ENCODE measurements at places on chromosomes 1 and 21. TPM values are rescaled to one million over a fixed set of nuclear protein-coding genes. Genes with fewer than 3 reads are reported as not detected.

The GRHL3 gene
- total RNA-seq, result not detected

DNA sequence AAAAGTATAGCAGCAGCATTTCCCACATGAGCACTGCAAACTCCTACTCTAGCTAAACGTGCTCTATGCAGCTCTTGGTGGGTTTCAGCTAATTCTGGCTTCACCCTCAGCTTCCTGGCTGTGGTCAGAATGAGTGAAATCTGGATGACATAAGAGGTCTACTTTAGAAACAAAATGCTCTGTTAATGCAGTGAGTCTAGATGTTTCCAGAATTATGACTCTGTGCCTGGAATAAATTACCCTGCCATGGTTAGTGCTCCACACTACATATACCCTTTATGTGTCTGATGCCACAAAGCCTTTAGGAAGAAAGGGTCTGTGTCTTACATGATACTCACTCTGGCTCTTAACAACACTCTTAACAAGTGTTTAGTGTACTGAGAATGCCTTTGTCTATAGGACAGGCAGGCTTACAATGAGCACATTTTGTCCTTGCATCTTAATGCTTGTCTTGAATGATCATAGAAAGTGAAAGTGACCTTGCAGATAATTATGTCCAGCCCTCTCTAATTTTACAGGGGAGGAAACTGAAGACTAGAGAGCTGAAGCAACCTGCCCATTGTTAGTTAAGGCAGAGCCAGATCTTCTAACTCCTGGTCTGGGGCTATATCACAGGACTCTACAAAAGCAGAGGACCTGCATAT, 9.2 kb downstream of the S100A10 start:
- peaks cover 72% of the 10 kb centered on the region for H3K36me3 ChIP-seq
- H3K27me3 ChIP-seq, result no peaks in the 10 kb centered on the region
- peak; percentile 81 for DNase-seq
- H3K27ac ChIP-seq, result peak overlapping the region; percentile 92
- H3K4me1 ChIP-seq, result peaks cover 53% of the 10 kb centered on the region

The CELA3B gene
- not detected for total RNA-seq

- DNase-seq, result peak; percentile 69
- no peak overlapping the region for H3K4me3 ChIP-seq
- no peaks in the 10 kb centered on the region for H3K27me3 ChIP-seq
- H3K4me1 ChIP-seq, result peaks cover 10% of the 10 kb centered on the region
These were observed 102.7 kb downstream of the LYST start for GRCh38 chr1:235763962-235764361.

- no peaks in the 10 kb centered on the region for H3K4me1 ChIP-seq
- H3K27ac ChIP-seq, result no peak overlapping the region
- DNase-seq, result no peak
- H3K36me3 ChIP-seq, result no peaks in the 10 kb centered on the region
- H3K27me3 ChIP-seq, result no peaks in the 10 kb centered on the region
These were observed 269.4 kb downstream of the HHIPL2 start for GRCh38 chr1:222278501-222278900.

DNA sequence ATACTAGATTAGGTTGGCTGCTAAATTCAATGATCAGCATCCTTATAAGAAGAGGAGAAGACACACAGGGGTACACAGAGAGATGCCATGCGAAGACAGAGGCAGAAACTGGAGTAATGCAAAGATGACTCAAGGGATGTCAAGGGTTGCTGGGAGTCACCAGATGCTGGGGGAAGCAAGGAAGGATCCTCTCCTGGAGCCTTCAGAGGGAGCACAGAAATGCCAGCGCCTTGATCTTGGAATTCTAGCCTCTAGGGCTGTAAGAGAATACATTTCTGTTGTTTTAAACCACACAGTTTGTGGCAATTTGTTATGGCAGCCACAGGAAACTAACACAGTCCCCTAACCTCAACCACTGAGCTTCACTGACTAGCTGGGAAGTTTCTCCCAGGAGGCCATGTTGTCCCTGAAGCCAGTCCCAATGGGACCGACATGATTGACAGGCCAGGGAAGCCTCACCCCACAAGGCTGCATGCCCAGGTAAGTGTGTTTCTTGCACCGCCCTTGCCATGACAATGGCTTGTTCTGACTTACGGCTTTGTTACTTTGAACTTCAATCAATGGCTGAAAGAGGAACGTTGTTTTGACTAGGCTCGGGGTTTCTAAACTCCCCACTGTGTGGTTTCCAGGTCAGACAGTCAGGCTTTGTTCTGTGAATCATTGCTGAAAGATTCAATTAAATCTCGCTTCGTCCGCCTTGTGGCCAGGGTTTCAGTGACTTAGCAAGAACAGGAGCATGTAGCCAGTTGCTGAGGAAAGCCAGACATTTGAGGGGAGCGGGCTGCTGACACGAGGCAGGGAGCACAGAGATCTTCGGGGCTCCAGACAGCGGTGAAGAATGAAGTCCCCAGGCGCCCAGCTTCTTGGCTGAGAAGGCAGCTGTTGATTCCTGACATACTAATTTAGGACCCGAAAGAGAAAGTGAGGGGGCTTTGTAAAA, 62.3 kb downstream of the RUNX1 start:
- H3K27ac ChIP-seq, result peak overlapping the region; percentile 97
- H3K36me3 ChIP-seq, result peaks cover 30% of the 10 kb centered on the region
- peak overlapping the region; percentile 86 for H3K4me3 ChIP-seq

The KRTAP7-1 gene
- total RNA-seq, result not detected

The TNNI3K gene
- total RNA-seq, result not detected

DNA sequence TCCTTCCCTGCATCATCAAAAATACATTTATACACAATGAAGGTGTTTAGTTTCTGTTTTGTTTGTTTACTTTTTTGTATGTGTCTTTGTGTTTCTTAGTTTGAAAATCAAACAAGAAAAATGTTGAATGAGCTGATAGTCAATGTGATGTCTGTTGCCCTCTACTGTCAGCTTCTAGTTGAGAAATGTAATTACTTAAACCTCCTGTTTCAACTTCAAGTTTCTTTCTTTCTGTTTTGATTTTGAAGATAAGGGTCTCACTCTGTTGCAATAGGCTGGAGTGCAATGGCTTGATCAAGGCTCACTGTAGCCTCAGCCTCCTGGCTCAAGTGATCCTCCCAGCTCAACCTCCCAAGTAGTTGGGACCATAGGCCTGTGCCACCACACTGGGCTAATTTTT, 37.5 kb downstream of the SPTA1 start:
- peaks cover 2% of the 10 kb centered on the region for H3K27me3 ChIP-seq
- H3K4me1 ChIP-seq, result peaks cover 13% of the 10 kb centered on the region
- no peak overlapping the region for H3K27ac ChIP-seq
- H3K4me3 ChIP-seq, result no peak overlapping the region
- H3K36me3 ChIP-seq, result no peaks in the 10 kb centered on the region
- no peak for DNase-seq

- DNase-seq, result no peak
- no peak overlapping the region for H3K27ac ChIP-seq
- H3K4me3 ChIP-seq, result no peak overlapping the region
- H3K4me1 ChIP-seq, result peaks cover under 1% of the 10 kb centered on the region
- H3K27me3 ChIP-seq, result no peaks in the 10 kb centered on the region
These were observed 25.7 kb downstream of the WARS2 start for GRCh38 chr1:119114786-119115185.
